ENCODE measurements at places on chromosomes 7 and 10.

DNA sequence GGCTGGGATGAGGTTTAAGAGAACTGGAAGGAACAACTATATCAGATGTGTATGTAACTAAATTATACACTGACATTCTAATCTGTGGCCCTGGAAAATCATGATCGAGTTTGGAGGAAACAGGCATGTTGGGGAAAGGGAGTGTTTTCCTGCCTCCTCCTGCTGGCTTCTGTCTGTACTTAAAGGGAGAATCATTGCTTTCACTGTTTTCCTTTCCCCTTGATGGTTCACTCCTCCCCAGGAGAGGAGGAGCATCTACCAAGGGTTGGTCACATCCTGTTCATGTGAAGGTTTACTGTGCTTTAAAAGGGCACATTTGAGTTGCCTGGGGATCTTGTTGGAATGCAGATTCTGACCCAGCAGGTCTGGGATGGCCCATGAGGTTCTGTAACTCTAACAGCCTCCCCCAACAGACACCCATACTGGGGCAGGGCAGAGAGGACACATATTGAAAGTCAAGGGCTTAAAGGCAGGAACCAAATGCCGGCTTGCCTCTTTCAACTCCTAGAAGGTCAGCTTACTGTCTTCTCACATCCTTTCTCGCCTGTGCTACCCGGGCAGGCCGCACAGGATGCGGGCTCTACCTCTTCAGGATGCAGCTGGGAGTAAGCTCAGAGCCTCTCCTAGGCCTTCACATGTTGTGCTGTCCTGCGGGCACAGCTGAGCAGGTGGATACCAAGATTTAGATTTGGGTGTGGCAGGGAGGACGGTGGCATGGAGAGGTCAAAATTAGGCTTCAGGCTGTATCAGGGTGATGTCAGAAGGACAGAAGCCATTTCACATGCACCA, 694.8 kb downstream of the KCNMA1 start:
- no peak for DNase-seq

GRCh38 chr10:34433241-34434076, 381.6 kb downstream of the PARD3 start:
- no peak for DNase-seq

GRCh38 chr7:63065684-63066083, 933.0 kb upstream of the ZNF722 start:
- no peak for DNase-seq

- no peak for DNase-seq
Measured at GRCh38 chr10:113524120-113524519, 28.7 kb upstream of the HABP2 start.

- DNase-seq = no peak
Measured at GRCh38 chr7:38482521-38482920, 148.7 kb downstream of the AMPH start.

DNA sequence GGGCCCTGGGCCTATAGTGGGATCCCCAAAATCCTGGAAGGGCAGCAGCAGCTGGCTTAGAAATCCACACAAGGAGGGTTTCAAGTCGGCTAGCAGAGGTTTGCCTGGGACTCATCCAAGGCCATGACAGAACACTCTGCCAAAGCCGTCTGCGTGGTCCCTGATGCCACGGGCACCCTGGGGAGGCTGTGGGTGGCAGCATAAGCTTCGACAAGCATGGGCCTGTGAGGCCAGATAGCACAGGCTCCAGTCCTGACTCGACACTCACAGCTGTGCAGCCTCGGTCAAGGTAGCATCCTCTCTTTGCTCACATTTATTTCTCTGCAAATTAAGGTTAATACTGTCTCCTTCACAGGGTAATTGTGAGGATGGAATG, 138.3 kb downstream of the JCAD start:
- no peak for DNase-seq

DNA sequence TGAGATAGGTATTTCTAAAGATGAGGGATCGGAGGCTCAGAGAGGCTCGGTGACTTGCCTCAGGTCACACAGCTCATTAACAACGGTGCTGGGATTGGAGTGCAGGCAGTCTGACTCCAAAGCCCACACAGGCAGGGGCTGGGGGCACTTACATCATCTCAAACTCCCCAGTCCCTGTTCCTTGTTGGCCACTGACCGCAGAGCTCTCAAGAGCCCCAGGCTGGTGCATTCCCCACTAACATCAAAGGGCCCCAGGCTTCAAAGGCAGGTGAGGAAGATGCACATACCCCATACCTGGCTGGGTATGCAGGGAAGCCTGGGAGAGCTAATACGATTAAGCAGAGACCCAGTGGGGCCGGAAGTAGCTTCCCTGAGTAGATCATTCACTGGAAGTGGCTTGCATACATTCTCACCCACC, 13.7 kb upstream of the NODAL start:
- no peak for DNase-seq

GRCh38 chr7:141460781-141461715, 90.2 kb upstream of the AGK start:
- no peak for DNase-seq

- no peak for DNase-seq
Measured at GRCh38 chr7:26385240-26385639, 93.6 kb downstream of the SNX10 start.

DNA sequence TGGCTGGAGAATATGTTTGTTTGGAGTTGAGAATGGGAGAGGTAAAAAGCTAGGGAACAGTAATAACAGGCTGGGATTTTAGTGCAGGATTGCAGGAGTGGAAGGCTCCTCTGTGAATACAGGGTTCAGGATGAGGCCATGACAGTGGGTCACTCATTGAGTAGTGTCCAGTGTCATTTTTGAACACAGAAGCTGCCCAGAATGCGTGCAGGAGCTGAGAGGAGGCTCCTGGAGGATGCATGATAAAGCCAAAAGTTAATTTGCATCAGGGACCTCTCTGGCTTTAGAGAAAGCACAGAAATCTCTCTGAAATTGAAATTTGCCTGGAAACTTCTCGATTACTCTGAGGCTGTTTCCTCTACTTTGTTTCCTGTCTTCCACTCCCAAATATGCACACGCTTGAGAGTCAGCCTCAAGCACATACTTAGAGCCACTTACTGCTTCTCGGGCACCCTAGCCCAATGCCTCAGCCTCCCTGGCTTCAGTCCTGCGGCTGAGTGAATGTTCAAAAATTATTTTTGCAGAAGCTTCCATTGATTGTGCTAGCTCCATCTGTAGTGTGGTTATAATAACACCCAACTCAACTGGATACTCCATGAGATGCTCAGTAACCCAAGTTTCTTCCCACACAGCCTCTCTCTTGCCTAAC, 1.8 kb upstream of the GALNT17 start:
- DNase-seq = no peak

GRCh38 chr7:2729031-2729892, 41.3 kb downstream of the AMZ1 start:
- no peak for DNase-seq

GRCh38 chr10:69367469-69367868, 49.2 kb downstream of the TACR2 start:
- no peak for DNase-seq

- no peak for DNase-seq
Measured at GRCh38 chr7:131300078-131300477, 27.6 kb upstream of the MKLN1 start.

GRCh38 chr10:31025142-31025541, 6.5 kb downstream of the ZNF438 start:
- no peak for DNase-seq

- DNase-seq = no peak
Measured at GRCh38 chr7:51289623-51290303, 26.8 kb downstream of the COBL start.

DNA sequence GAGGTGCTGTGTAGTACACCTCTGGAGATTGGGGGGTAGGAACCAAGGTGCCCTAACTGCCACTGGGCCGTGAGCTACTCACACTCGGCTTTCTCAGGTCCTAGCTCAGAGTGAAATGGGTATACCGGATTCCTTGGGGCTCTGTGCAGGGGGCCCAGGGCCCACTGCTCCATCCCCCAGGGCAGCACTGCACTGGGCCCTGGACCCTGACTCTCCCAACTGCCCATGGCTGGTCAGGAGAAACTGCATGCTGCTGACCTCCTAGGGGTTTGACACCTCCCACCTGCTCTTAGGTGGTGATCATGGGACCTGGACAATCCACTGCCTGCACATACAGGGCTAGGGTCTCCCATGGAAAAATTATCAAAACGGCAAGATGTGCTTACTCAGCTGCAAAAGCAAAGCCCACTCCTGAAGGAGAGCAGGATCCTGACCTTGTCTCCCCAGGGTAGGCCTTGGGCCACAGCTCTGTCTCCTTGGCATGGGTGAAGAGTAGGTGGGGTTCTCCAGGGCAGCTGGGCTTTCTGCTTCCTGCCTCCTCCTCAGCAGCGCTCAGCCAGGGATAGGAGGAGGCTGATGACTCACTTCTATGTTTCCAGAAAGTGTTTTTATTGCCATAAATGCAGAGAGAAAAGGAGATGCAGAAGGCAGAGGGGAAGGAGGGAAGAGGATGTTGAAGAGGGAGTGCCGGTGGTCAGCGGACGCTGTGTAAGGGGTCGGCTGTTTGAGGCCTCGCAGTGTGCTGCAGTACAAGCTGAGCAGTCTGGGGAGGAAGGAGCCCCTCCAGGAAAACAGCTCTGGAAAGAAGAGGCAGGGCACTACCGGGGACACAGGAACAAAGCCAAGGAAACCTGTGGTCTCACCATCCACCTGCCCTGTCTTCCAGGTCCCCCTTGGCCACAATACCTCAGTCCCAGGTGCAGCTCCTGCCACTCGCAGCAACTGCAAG, 107.8 kb downstream of the ARHGAP22 start:
- DNase-seq = no peak

DNA sequence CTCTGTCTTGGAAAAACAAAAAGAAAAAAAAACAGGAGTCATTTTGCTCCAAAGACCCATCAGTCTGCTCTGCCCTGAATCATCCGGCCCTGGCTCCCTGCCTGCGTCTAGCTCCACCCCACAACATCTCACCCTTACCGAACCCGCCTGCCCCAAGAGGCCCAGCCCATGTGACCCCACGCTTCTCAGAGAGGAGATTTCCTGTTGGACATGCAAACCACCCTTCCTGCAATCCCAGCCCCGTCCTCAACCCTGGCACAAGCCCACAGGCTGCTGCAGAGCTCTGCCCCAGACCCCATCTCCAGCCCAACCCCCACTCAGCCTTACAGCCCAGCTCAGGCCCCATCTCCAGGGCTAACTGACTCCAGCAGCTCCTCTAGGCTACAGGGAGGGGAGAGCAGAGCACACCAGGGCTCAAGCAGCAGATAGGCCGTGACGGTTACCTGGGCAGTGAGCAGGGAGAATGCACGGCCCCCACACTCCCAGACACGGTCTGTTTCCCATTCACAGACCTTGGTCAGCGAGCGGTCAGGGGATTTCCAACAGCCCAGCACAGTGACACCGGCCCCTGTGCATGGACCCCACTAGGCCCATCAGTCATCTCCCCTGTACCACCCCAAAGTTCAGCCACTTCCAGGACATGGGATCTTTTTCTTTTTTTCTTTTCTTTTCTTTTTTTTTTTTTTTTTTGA, 69.9 kb upstream of the GTF2I start:
- no peak for DNase-seq

DNA sequence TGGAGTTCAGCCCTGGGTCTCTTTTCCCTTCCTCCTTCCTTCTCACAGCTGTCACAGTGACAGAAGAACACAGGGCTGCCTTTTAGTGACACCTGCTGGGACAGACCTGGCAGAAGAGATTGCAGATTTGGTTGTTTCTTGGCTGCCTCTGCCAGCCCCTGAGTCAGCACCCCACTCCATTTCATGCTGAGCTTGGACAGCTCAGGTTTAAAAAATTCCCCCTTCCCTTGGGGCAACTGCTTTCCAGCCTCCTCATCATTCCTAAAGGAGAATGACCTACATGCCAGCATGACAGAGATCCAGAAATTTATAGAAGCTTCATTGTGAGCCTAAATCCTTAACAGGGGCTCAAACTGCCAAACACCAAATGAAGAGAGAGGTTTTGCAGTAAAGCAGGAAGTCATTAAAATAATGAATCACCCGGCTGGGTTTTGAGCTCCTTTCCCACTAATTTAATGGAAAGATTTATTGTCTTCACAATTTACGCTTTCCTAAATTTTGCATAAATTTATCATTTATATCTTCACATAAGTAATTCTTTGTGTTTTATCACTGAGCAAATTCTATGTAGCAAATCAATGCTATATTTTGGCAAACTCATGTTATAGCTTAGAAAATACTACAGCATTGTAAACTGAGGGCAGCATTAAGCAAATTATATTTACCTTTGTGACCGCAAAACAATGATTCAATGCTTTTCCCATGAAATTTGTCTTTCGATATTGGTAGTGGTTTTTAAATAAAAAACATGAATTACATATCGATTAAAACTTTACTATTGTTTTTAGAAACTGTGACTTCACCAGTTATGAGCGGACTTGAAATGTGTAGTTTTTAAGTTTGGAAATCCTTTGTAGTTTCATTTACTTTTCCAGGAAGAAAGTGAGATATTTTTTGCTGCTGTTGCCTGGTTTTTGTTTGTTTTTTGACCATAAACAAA, 399.5 kb upstream of the ANKRD30A start:
- DNase-seq = no peak

DNA sequence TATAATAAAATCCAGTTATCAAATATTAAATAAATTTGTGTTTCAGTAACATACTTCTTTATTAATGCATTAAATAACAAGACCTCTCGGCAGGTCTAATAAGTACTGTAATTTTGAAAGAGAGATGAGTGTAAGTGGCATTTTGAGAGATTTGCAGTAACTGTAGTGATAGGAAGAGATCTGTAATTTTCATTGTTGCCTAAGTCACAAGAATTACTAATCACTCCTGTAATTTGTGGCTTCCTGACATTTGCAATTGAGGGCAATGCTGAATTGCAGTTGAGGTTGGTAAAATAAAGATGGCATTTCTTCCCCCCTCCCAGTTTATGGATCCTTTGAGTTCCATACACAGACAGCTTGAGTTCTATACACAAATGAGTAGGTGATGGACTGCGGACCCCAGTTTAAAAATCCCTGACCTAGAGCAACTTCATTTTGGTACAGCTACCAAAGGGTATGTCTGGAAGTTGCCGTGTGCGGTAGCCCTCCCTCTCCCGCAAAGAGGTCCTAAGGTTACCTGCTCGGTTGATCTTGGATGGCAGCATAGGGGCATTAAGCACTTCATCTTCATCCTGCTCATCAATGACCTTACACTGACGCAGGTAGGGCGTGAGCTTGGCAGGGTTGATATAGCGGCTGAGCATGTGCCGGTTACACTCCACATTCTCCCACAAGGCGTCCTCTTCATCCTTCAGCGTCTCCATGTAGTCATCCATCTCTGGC, 96.4 kb downstream of the CARD11 start:
- no peak for DNase-seq

GRCh38 chr7:130560972-130561371, 69.1 kb downstream of the MEST start:
- peak; percentile 4 for DNase-seq

GRCh38 chr7:93910076-93910994, 4.0 kb downstream of the GNGT1 start:
- no peak for DNase-seq

DNA sequence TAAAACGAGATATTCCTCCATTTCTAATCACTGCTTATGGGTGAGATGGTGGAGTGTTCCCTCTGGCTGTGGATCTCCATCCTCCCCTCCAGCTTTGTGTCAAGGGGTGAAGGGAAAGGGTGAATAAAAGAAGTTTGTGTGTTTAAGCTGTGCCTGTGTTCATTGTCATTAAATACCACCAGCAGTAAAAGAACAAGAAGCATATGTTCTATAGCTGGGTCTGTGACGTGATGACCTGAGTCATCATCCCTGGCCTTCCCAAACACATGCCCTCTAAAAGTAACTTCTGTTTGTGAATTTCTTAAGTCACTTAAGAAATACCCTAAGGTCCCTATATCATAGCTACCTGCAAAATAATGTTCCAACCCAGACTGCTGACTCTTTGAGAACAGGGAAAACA, 104.9 kb downstream of the PPP1R17 start:
- no peak for DNase-seq

Data from CD4-positive, alpha-beta T cell treated with Interleukin-6 for 4 hours (primary cell).